ENCODE measurements at places on chromosomes 12 and 14.

- DNase-seq: no peak
Measured at GRCh38 chr12:116838365-116838764, 42.9 kb downstream of the HRK start.

GRCh38 chr14:34776611-34777010 lies 62.2 kb upstream of the CFL2 start:
- no peak for DNase-seq

DNA sequence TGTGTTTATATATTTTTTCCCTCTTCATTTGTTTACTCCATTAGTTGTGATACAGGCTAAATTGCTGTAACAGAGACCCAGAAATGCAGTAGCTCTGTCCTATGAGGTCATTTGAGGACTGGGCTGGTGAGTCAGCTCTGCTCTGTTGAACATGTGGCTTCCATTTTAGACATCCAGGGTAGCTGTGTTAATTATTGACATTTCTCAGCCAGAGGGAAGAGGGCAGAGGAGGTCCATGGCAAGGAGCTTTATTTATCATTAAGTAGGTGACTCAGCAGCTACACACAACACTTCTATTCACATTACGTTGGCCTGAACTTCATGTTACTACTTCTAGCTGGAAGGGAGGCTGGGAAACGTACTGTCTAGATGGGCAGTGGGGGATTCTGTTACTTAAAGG lies 85.4 kb downstream of the PTCSC3 start:
- peak; percentile 95 for DNase-seq

DNA sequence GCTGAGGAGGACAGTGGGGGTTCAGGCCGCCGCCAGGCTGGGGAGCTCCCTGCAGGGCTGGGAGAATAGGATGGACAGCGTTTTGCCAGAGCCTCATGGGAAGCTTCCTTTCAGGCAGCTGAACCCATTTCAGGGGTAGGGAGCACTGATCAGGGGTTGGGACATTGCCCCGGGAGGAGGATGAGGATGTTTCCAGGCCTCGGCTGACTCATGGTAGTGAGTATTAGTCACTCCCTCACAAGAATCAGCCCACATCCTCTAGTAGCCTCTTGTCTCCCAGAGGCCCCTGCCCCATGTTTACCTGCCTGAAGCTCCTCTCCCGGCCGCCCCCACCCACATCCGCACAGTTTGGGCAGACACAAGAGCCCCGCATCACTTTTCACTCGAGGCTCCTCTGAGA lies 89.8 kb downstream of the ZFP36L1 start:
- peak; percentile 85 for DNase-seq

- DNase-seq: no peak
Measured at GRCh38 chr12:116707751-116708150, 30.1 kb downstream of the SPRING1 start.

GRCh38 chr12:92802906-92803305 lies 100.1 kb downstream of the PLEKHG7 start:
- no peak for DNase-seq

DNA sequence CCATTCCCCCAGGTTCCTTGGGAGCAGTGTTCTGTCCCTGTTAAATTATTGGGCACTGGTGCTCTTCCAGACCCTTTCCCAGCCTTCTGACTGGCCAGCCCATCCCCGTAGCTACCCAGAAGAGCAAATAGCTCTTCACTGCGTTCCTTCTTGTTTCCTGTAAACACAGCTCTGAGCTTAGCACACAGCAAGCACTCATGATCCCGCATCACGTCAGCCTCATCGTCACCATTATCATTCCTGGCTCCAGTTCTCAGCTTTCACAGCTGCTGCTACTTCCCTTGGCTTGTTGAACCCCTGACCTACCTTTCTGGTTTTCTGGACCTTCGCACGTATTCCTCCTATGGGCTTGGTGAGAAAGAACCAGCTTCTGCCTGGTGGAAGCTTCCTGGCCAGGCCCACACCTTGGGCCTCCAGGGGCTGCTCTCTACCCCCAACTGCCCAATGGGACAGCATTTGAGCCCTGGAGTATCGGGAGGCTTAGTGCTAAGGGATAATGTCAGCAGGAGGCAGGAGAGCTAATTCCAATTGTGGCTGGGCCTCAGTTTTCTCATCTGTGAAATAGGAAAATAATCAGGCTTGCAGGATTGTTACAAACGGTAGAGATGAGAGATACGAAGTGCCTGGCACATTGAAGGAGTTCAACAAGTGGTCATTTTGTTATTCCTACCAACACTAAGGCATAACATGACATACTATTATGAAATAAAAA lies 22.6 kb upstream of the PAPOLA start:
- no peak for DNase-seq

DNA sequence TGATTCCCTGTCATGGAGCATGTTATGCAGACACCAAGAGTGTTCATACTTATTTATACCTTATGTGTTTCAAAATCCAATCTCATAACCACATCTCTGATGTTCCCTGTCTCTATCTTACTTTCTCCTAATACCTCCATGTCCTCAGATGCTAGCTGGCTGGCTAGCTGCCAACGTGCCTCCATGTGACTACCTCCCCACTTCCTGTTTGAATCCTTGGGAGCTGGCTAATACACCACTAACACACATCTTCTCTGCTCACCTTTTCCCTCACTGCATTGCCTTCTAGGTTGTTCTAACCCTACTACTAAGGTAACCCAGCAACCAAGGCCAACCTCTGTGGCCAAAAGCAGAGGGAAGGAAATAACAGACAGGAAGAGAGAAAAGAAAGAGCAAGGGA lies 27.3 kb downstream of the TTC5 start:
- DNase-seq: peak; percentile 59
